ENCODE measurements at places on chromosomes 13 and 19. TPM values are rescaled to one million over a fixed set of nuclear protein-coding genes. Genes with fewer than 3 reads are reported as not detected.

DNA sequence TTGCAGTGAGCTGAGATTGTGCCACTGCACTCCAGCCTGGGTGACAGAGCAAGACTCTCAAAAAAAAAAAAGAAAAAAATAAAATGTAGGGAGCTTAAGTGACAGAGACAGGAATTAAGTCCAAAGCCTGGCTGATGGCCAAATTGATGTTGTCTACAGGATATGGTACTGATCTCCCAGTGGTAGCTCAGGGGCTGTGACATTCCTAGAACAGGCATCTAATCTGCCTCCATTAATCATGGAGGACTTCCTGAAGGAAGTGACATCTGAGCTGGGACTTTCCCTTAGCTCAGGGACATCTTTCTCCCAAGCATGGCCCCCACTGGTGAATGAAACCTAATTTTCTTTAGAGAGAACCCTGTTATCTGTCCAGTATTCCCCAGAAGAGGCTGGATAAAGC is 11.4 kb upstream of the EDDM13 start:
- no peak for DNase-seq

DNA sequence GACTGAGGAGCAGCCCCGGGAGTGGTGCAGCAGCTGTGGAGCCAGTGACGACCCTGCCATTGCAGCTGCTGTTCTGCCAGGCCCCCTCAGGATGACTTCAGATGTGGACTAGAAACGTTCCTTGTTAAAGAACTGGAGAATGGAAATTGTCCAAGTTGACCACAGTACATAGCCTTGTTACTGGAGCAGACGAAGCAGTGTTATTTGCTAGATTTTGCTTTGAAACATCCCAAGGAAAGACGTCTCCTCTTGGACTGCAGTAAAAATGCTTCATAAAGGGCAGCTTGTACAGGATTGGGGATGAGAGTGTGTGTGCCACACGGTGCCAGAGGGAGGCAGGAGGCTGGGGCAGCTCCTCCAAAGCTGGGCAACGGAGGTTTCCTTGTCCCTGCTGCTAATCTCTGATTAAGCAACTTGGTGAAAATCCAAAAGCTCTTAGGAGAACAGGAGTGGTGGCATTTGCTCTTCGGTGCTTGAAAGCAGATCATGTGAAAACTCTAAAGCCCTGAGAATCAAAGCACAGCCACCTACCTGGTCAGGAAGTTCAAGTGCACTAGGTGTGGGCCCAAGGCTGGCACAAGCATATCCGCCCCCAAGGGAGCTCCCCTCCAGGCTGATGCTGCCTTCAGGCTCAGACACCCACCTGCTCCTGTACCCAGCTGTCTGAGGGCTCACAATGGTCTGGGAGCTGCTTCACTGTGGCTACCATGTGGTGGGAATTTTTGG is 34.5 kb downstream of the SHISA2 start:
- DNase-seq = no peak

- no peak for DNase-seq
Measured at GRCh38 chr19:18737337-18737953, 53.7 kb downstream of the COMP start.

- peak; percentile 67 for DNase-seq
Measured at GRCh38 chr19:48152551-48152950, 17.6 kb downstream of the LIG1 start.

GRCh38 chr13:40622761-40623160 is 43.7 kb downstream of the FOXO1 start:
- DNase-seq = no peak

DNA sequence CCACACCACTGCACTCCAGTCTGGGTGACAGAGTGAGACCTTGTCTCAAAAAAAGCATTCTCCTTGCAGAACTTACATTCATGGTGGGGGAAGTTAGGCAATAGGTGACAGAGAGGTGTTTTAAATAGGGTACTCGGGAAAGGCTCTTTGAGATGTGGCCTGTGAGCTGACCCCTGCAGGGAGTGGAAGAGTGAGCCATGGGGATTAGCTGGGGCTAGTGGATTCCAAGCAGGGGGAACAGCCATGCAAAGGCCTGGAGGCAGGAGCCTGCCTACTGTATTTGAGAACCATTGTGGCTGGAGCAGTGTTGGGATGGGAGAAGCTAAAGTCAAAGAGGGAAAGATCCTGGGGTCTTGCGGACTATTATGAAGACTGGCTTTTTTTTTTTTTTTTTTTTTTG is 3.9 kb upstream of the DMKN start:
- DNase-seq = no peak

DNA sequence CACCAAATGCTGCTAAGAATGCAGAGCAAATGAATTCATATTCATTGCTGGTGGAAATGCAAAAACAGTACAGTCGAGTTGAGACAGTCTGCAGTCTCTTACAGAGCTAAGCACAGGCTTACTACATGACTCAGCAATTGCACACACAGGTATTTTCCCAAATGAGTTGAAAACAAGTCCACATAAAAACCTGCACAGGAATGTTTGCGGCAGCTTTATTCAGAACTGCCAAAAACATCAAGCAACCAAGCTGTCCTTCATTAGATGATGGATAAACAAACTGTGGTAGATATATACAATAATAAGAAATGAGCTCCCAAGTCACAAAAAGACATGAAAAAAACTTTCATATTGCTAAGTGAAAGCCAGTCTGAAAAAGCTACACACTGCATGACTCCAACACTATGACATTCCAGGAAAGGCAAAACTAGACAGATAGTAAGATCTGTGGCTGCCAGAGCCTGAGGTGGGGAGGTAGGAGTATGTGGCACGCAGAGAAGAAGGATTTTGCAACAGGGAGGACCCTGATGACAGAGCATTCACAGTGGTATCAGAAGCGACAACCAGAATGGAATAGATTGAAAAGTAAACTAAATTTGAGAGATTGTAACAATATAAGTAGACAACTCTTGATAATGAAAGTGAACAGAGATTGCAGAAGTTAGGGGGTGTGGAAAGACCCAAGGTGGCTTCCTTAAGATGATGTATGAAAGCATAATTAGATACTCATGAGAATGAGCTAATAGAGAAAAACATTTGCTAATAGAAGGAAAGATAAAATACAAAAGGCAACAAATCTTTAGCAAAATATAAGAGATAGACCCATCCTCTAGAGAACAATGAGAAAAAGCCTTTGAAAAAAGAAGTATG is 52.7 kb downstream of the TSC22D1 start:
- DNase-seq = no peak

- DNase-seq = peak; percentile 55
Measured at GRCh38 chr19:8610041-8610935, at the start of gene ADAMTS10. TSS of gene ADAMTS10 (minus strand) at chr19:8610715. CDS start at chr19:8605710, 5,005 bp downstream.

DNA sequence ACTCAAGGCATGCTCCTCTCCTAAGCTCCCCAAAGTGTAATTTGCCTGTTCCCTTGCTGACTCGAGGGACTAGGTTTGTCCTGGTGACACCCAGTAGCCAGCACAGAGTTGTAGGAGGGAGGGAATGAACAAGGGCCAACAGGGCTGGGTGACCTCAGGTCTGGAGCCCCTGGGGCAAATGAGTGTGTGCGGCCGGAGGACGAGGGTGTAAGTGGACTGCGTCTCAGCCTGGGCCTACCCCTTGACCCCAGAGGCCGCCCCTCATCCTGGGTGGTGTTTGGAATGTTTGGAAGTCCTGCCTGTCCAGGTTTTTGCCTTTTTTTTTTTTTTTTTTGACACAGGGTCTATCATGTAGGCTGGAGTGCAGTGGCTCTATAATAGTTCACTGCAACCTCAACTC is 1.3 kb upstream of the ZNF653 start:
- no peak for DNase-seq

DNA sequence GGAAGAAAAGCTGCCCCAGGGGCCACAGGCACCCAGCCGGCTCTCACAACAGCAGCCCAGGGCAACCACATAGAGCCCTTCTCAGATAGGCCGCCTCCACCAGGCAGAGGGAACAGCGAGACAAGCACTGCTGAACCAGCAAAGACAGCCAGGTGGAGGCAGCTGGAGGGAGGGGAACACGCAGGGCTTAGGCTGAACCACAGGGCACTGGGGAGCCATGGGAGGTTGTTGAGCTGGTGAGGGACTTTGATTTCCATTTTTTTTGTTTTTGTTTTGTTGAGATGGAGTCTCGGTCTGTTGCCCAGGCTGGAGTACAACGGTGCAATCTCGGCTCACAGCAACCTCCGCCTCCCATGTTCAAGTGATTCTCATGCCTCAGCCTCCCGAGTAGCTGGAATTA is 3.5 kb downstream of the GAMT start:
- no peak for DNase-seq

GRCh38 chr19:38805180-38805579 is 7.6 kb downstream of the LGALS4 start:
- no peak for DNase-seq

DNA sequence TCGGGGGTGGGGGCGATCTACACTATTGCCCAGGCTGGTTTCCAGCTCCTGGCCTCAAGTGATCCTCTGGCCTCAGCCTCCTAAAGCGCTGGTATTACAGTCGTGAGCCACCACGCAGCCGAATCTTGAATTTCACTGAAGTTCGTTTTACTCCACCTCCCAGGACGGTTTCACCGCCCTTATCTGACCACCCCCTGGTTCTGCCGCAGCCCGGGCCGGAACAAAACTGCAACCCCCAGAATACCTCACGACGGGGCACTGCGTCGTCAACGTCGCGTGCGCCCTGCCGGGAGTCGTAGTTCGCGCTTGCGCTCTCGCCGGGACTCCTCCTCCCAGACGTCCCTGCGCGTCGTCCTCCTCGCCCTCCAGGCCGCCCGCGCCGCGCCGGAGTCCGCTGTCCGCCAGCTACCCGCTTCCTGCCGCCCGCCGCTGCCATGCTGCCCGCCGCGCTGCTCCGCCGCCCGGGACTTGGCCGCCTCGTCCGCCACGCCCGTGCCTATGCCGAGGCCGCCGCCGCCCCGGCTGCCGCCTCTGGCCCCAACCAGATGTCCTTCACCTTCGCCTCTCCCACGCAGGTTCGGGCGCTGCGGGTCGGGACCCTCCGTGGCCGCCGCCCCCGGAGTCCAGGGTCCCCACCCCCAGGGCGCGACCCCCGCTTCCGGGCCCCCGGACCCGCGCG is at the start of gene ATP5F1D:
Gene ATP5F1D (plus strand): TSS at position 335 of the 679 bp plus-strand sequence. CDS start 100 bp downstream, at position 435.
- peak; percentile 95 for DNase-seq

DNA sequence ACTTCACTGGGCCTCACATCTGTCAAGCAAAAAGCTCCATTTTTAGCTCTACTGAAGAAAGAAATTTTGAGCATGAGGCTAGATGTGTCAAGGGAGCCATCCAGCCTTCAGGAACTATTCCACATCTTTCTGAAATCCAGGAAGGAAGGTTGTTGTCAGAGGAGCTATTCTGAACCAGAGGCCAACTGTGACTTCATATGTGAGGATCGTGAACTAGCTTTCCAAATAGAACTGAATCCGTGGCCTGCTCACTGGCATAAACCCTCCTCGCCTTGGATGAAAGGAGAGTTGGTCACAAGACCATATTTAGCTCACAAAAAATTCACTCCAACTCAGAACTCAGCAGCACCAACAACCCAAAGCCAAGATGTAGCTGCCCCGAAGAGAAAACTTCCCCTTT is 195.8 kb downstream of the FOXO1 start:
- no peak for DNase-seq

- DNase-seq = no peak
Measured at GRCh38 chr13:90926459-90926858, 421.0 kb upstream of the MIR17HG start.

- DNase-seq = no peak
Measured at GRCh38 chr13:22095794-22096193, 424.9 kb downstream of the FGF9 start.

GRCh38 chr13:114080739-114081561 is 51.5 kb downstream of the RASA3 start:
- DNase-seq = peak; percentile 38

DNA sequence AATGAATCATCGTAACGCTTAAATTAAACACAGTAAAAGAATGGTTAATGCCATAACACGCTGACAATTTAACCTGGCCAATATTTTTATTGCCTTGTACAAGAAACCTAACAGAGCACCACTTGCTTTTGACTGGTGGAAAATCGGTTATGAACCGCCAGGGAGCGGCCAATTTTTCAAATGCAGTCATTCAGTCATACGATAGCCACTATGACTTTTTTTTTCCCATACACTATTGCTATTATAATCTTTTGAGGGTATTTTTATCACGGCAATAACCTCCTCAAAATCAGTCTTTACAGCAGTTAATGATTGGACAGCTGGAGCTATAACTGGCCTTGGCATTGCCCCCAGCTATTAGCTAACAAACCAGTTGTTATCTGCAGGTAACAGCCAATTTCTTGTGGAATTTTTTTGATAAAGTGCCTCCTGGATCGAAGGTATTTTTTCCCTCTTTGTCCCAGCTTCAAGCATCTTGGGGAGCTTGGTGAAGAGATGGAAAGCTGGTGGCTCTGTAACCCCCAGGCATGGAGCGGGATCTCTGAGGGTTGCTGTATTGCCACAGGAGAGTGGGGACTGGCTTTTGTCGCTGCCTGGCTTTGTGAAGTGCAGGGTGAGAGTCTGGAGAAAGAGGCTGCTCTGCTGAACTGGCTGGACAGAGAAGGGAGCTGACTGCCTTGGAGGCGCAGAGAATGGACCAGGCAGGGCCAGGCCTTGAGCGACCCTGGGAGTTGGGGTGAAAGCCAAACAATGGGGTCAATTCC is 198.4 kb upstream of the ZNF536 start:
- DNase-seq = no peak

- no peak for DNase-seq
Measured at GRCh38 chr13:111183087-111183645, 68.1 kb downstream of the ARHGEF7 start.

- no peak for DNase-seq
Measured at GRCh38 chr13:31121379-31122140, 40.1 kb downstream of the HSPH1 start.

DNA sequence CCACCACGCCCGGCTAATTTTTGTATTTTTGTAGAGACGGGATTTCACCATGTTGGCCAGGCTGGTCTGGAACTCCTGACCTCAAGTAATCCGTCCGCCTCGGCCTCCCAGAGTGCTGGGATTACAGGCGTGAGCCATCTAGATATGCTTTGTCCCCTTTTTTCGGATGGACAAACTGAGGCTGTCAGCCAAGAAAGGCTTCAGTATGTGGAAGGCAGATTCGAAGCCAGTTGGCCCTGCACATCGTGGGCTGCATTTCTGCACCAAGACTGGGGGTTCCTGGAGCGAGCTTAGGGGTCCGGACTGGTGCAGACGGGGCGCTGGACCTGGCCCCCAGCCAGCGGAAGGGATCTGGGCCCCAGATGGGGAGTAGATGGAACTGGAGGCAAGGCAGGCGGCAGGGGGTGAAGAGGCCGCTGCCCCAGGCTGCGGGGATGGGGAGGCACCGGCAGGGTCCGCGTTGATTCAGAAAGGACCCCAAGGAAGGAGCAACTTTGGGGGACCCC is 9.7 kb upstream of the JUND start:
- DNase-seq = no peak

The C5AR1 gene
- total RNA-seq = 6.2 TPM

The CLEC17A gene
- not detected for total RNA-seq

The DAND5 gene
- not detected for total RNA-seq

The CBLC gene
- total RNA-seq = 14.0 TPM

The MBD3L2B gene
- not detected for total RNA-seq

The POU2F2 gene
- total RNA-seq = 0.83 TPM

The ZNF563 gene
- total RNA-seq = 4.6 TPM

The ARL11 gene
- 0.23 TPM for total RNA-seq

The ZNF442 gene
- 2.6 TPM for total RNA-seq
